ENCODE measurements at places on chromosomes 13 and 19.

- no peak for DNase-seq
These were observed 193.0 kb downstream of the NDFIP2 start for GRCh38 chr13:79673993-79674377.

DNA sequence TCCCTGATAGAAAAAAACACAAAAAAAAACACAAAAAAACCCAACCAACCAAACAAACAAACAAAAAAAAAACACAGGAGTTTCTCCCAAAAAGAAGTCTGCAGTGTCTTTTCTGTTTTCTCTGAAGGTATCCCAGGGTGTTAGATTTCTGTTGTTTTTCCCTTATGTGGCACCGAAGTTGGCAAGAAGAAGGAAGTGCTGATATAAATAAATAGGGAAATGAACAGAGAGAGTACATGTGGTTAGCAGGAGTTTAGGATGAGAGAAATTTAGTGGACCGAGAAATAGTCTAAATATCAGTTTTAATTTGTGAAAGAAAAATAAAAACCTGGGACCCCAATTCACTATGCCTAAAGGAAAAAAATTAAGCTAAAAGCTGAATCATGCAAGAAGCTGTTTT lies 287.0 kb upstream of the SGCG start:
- no peak for DNase-seq

DNA sequence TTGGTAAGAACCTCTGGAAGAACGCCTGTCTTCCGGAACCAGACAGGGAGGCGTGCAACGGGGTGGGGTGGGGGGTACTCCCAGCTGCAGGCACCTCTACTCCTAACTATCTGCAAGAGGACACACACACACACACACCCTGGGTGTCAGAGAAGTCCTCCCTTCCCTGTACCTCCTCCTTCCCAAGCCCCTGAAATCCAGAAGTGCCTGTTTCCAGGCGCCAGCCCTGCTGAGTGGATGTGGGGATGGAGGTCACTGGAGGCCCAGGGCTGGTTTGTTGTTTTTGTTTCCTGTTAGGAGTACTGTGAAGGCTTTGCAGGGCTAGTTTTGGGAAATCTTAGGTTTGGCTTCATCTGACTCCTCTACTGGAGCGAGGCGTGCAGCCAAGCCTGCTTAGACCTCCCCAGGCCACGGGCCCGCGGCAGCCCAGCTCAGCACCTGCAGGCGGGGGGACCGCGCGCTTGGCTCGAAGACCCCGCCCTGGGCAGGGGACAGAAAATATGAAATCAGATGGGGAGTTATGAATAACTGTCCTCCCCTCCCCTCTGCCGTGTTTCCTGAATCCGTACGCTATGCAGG lies 36.4 kb downstream of the SOX1 start:
- DNase-seq, result no peak

GRCh38 chr13:110702591-110703526 lies 3.1 kb downstream of the CARS2 start:
- peak; percentile 58 for DNase-seq

- no peak for DNase-seq
These were observed 37.3 kb downstream of the SOX1 start for GRCh38 chr13:112103961-112104880.

GRCh38 chr19:51462276-51462675 lies 4.0 kb upstream of the SIGLEC8 start:
- no peak for DNase-seq

GRCh38 chr19:6076675-6077463 lies 33.4 kb downstream of the RFX2 start:
- peak; percentile 57 for DNase-seq

DNA sequence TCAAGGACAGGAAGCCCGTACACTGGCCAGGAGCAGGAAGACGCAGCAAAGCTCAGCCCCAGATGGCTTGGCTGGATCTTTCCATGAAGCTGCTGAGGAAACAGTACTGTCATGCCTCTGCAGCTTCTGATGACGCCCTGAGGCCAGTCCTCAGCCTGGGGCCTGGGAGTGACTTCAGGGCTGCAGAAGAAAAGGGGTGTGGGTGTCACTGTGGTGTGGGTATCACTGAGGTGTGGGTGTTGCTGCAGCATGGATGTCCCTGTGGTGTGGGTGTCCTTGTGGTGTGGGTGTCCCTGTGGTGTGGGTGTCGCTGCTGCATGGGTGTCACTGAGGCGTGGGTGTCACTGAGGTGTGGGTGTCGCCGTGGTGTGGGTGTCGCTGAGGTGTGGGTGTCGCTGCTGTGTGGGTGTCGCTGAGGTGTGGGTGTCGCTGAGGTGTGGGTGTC lies 12.0 kb upstream of the GAS6 start:
- DNase-seq, result no peak

DNA sequence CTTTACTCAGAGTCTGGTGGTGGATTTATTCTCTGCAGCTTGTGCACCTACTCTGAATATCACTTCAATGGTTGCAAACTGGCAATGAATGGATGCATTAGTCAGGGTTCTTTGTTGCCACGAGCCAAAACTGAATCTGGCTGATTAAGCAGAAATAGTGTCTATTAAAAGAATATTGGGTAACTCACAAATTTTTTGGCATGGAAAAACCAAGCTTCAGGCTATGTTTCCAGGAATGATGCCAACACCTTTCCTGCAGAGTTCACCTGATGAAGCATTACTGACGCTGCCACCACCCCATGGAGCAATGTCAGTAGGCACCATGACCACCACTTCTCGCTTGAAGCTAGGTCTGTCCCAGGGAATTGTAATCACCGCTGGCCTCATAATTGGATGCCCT lies 597.8 kb upstream of the SLC10A2 start:
- no peak for DNase-seq

- no peak for DNase-seq
These were observed 815.9 kb downstream of the PCDH9 start for GRCh38 chr13:66414066-66414800.

DNA sequence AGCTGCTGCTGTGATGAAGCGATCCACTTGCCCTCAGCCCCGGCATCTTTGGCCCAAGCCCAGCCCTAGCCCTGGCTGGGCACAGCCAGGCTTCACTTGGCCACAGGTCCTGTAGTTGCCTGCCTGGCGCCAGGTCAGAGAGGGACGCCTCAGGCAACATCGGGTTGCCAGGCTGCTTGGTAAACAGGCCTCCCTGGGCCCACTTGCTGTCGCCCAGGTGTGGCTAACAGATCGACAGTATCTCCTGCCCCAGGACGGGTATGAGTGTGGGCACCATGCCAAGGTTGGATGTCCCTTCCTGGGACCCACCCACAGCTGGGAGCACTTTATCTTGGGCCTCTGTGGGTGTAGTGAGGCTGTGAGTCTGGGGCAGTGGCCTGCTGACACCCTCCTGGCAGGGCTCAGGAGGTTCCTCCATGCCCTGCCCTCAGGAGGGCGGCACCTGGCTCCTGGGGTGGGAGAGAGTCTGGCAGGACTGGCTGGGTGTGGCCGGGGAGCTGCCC lies 27.8 kb downstream of the CARM1 start:
- DNase-seq, result no peak

DNA sequence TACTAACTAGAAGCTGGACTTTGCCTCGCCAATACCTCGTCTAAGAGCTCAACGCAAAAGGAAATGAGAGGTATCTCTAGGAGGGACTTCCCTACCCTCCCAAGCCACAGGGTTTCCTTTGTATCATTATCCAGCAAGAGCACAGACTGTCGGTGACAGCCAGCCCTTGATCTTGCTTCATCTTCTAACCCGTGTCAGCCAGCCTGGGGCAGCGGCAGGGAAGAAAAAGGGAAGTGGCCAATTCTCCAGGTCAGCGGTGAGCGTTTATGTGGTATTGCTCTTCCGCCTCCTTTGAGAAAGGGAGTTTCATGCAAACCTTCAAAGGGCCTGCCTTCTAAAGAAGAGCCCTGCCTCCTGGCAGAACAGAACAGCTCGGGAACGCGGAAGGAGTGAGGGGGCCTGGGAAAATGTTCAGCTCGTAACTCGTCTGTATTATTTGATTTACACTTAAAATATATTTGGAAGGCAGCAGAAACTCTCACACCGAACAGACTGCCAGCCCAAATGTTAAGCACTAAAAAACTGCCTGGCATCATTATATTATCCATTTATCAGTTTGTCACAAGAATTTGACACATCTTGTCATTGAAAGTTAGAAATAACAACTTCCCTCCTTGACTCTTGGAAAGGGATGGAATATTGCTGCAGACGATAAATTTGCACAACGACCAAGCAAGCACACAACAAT lies 41.8 kb downstream of the EFNB2 start:
- DNase-seq, result no peak

DNA sequence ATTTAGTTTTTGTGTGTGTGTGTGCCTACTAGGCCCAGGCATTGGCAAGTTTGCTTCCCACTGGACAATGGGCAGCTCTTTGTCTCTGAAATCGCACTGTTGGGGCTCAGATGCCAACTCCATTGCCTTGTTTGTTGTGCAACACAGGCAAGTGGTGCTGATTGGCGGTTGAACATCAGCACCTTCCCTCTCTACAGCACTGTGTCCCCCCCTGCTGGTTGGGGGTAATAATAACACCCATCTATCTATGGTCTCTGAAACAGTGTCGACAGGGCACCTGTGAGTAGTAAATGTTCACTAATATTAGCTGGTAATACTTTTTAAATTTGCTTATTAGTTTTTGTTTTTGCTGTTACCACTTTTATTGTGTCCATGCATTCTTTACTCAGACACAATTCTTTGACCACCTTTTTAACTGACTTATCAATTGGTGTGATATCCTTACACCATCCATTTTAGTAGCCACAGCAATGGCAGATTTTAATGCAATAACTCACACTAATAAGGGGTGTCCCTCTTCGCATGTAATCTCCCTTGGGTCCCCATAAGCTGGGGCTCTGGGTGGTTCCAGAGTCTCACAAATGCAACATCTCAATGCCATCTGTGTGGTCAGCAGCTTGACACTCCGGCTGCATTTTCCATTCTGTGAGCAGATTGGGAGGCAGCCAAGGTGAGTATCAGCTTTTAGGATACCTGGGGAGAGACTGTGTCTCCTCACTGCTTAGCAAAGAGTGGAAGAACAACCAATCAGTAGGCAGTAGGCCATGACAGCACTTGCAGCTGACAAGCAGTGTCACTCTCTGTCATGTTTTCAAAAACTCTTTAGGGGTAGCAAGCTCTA lies 47.7 kb upstream of the UQCRFS1 start:
- no peak for DNase-seq

GRCh38 chr13:79647533-79647932 lies 166.6 kb downstream of the NDFIP2 start:
- no peak for DNase-seq

GRCh38 chr19:11261431-11261970 lies 823 bp downstream of the DOCK6 start:
- DNase-seq, result no peak

DNA sequence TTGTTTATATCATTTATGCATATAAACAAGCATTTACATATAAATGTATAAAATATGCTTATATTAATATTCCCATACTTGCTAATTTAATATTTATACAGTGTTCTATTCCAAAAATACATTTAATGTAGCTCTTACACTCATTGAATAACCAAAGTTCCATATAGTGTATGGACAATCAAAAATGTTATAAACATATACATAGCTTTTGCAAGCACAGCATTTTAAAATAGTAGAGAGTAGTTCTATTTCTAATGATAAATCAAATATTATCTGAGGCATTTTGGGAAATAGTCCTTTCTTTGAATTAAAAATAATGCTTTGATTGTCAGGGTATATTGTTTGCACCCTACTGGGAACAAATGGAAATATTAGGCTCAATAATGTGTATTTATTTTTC lies 22.5 kb upstream of the COG6 start:
- no peak for DNase-seq

- peak; percentile 78 for DNase-seq
These were observed at the start of gene ZNF587B for GRCh38 chr19:57830071-57830602. ZNF587B (plus strand) TSS chr19:57830299; CDS start chr19:57830529, 230 bp downstream.

DNA sequence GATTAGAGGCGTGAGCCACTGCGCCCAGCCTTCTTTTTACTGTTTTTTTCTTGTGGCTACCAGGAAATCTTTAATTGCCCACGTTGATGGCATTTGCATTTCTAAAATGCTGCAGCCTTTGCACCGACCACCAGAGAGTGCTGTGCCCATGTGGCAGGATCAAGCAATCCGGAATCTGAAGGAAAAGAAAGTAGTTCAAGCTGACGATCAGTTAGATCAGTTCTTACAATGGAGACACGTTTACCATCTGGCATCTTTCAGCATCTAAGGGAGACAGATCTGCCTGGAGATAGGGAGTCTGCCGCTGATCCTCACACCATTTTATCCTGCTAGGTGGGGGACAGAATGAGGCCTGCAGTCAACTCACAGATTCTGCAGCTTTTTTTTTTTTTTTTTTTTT lies 19.9 kb downstream of the TINCR start:
- peak; percentile 13 for DNase-seq

DNA sequence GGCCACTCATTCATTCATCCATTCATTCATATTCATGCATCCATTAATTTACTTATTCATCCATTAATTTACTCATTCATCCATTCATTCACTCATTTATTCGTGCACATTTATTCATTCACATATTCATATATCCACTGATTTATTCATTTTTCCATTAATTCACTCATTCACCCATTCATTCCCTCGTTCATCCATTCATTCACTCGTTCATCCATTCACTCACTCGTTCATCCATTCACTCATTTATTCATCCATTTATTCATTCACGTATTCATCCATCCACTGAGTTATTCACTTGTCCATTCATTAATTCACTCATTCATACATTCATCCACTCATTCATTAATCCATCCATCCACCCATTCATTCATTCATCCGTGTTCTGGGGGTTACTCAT lies 35.8 kb upstream of the OLFM2 start:
- DNase-seq, result no peak

- no peak for DNase-seq
These were observed 29.4 kb upstream of the STK24 start for GRCh38 chr13:98606296-98606695.

DNA sequence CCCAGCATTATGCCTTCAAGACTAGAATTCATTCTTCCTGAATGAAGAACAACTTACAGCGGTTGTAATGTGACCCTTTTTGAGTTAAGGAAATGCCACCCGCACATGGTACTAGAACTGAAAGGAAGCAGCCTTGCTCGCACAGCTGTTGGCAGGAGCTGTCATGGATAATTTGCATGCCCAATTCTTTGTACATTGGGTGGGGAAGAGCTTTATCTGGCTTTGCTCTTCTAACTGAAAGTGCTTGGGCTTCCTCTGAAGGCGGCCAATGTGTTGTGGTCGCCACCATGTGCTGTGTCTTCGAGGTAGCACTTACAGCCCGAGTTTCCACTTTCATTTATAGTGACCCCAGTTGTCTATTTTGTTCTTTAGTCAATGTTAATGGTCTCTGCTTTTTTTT lies 3.4 kb downstream of the CCNE1 start:
- no peak for DNase-seq

Measured in brain microvascular endothelial cell (primary cell).